Activated T-cell treated with anti-CD3 and anti-CD28 coated beads, Interleukin-2, amount 50 U/mL, for 72 hours (primary cell): ENCODE measurements at places on chromosomes 11 and 22.

GRCh38 chr22:19396934-19397733, 34.4 kb downstream of the HIRA start:
- no peaks in the 10 kb centered on the region for H3K27me3 ChIP-seq
- no peak overlapping the region for H3K4me3 ChIP-seq
- H3K36me3 ChIP-seq = peaks cover 3% of the 10 kb centered on the region
- no peak for DNase-seq

DNA sequence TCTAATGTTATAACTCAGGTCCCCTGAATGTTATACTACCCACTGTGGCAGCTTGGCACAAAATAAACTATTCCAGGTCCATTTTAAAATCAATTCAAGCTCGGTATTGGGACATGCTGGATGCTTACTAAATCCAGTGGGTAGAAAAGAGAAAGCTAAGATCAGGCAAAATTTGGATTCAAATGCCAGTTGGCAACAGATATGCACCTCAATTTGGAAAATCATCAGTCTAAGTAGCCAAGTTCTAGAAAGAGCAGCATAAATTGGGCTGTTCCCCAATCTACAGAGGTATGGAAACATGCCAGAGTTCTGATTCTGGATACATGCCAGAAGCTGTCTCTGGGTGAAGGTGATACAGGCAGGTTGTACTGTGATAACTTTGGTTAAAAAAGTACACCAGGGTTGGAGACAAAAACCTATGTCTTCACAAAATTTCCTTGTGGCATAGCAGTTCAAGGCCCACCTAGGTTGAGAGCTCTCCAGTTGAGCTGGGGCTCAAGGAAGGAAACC, 427.8 kb downstream of the LRRC4C start:
- H3K4me1 ChIP-seq = no peaks in the 10 kb centered on the region
- no peak for DNase-seq
- no peak overlapping the region for H3K27ac ChIP-seq
- H3K27me3 ChIP-seq = no peaks in the 10 kb centered on the region

DNA sequence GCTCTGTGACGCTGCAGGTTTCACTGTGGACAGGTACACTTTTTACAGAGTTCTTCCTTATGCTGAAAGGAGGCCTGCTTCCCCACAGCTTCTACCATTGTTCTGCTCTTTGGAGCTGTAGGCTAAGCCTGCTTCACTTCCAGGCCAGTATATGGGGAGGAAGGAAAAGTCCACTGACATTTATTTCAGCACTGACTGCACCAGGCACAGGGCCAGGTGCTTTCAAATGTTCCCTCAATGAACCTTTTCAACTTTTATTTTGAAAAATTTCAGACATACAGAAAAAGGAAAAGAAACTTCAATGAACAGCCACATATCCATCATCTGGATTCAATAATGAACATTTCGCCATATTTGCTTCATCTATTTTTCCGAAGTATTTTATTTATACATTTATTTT, 22.0 kb downstream of the POU2F3 start:
- H3K27ac ChIP-seq = no peak overlapping the region
- no peak overlapping the region for H3K4me3 ChIP-seq
- DNase-seq = no peak
- peaks cover 69% of the 10 kb centered on the region for H3K27me3 ChIP-seq

DNA sequence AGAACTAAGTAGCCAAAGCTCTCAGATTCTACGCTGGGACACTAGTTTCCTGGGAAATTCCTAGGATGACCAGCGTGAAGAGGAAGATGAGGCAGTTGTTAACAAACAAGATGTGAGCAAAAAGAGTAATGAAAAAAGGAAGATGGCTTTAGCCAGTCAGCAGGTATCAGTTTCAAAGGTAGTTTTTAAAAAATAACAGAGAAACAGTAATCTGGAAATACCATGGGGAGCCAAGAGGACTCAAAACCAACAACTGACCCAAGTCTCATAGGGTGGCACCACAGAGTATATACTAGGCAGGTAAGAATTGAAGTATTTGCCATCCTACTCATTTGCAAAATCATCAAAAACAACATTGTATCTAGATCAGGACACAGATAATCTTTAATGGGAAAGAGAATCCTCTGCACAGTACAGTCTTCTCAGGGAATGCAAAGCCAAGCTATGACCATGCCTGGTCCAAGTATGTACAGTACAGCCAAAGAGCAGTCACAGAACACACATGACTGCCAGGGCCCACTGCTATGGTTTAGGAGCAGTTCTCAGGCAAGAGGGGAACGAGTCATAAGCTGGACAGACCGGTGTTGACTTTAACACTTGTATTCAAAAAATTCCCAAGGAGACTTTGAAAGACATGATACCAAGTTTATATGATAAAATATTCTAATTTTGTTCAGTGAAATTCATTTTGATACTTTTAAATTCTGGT, 20.6 kb downstream of the MSANTD4 start:
- no peak overlapping the region for H3K27ac ChIP-seq
- no peaks in the 10 kb centered on the region for H3K27me3 ChIP-seq
- H3K36me3 ChIP-seq = peaks cover 45% of the 10 kb centered on the region
- DNase-seq = no peak

DNA sequence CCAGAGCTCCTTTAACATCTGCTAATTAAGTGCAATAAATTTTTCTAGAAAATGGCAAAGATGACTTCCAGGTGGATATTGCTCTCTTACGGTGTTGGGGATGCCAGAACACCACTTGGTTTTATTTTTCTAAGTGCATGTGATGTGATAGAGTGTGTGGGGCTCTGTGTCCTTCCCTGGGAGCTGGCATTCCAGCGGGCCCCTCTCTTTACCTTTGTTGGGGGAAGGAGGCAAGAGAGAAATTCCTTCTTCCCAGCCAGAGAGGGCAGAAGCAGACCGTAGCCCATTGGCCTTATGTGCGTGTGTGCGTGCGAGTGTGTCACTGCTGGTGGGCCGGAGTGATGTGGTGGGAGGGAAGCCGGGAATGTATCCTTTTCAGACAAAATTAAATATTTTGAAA, 17.2 kb downstream of the TEF start:
- H3K27ac ChIP-seq = no peak overlapping the region
- H3K27me3 ChIP-seq = no peaks in the 10 kb centered on the region
- H3K36me3 ChIP-seq = no peaks in the 10 kb centered on the region
- no peak for DNase-seq
- H3K4me3 ChIP-seq = no peak overlapping the region
- H3K4me1 ChIP-seq = peaks cover 5% of the 10 kb centered on the region

- no peaks in the 10 kb centered on the region for H3K27me3 ChIP-seq
- H3K36me3 ChIP-seq = peaks cover 1% of the 10 kb centered on the region
- DNase-seq = peak; percentile 24
- H3K4me1 ChIP-seq = peaks cover 62% of the 10 kb centered on the region
- peak overlapping the region; percentile 82 for H3K4me3 ChIP-seq
- peak overlapping the region; percentile 74 for H3K27ac ChIP-seq
These were observed 668 bp downstream of the MADD start for GRCh38 chr11:47270331-47271271.

DNA sequence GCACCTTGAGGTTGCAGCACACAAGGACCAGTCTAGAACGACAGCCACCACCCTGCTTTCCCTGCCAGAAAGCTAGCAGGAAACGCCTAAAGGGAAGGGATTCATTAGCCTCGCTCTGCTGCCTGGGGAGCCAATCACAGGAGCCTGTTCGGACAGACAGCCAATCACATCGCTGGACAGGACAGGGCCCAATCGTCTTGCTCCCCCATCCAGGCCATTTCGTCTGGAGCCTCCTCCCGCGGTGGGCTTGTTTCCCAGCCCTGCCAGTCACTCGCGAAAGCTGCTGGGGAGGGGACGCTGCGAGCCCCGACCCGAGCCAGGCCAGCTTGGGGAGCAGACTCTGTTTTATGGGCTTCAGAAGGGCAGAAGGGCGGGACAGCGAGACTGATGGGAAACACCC, 79.8 kb upstream of the NCAM1 start:
- H3K27ac ChIP-seq = no peak overlapping the region
- H3K4me3 ChIP-seq = no peak overlapping the region
- no peaks in the 10 kb centered on the region for H3K4me1 ChIP-seq
- no peaks in the 10 kb centered on the region for H3K36me3 ChIP-seq
- DNase-seq = no peak
- H3K27me3 ChIP-seq = peaks cover 4% of the 10 kb centered on the region

- H3K4me3 ChIP-seq = no peak overlapping the region
- no peaks in the 10 kb centered on the region for H3K4me1 ChIP-seq
- H3K27me3 ChIP-seq = no peaks in the 10 kb centered on the region
- peaks cover 1% of the 10 kb centered on the region for H3K36me3 ChIP-seq
These were observed 583.3 kb upstream of the TENM4 start for GRCh38 chr11:80024119-80024518.

GRCh38 chr11:104442321-104442720, 278.4 kb upstream of the PDGFD start:
- peaks cover 6% of the 10 kb centered on the region for H3K27me3 ChIP-seq
- H3K4me3 ChIP-seq = no peak overlapping the region
- no peak for DNase-seq
- no peaks in the 10 kb centered on the region for H3K36me3 ChIP-seq

- DNase-seq = no peak
- no peaks in the 10 kb centered on the region for H3K27me3 ChIP-seq
- no peak overlapping the region for H3K4me3 ChIP-seq
- no peaks in the 10 kb centered on the region for H3K36me3 ChIP-seq
- peaks cover 24% of the 10 kb centered on the region for H3K4me1 ChIP-seq
These were observed 16.7 kb upstream of the POU2AF1 start for GRCh38 chr11:111395749-111396148.

DNA sequence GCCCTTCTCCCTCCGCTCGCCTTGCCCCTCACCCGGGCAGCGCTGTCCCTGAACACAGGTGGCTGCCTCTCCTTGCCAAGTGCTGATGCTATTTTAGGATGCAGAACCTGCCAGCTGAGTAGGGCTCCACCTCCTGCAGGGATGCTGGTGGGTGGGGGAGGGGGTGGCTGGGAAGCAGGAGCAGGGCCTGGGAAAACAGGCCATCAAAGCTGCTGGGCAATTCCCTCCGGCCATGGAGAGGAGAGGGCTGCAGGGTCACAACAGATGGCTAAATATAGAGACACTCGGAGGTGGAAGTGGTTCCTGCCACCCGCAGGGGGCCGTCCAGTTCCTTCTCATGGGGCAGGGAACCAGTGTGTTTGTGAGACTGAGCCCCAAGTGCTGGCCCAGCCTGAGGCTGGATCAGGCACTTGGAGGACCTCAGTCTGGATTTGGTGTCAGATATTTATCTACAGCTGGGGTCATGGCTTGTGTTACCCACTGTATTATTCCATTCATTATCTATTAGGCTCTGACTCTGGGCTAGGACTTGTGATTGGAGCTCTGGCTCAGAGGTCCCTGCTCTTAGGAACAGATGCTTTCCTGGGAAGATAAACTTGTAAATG, 59.6 kb downstream of the LRRC32 start:
- no peak overlapping the region for H3K4me3 ChIP-seq
- no peak overlapping the region for H3K27ac ChIP-seq
- no peaks in the 10 kb centered on the region for H3K36me3 ChIP-seq
- no peaks in the 10 kb centered on the region for H3K4me1 ChIP-seq
- DNase-seq = no peak

DNA sequence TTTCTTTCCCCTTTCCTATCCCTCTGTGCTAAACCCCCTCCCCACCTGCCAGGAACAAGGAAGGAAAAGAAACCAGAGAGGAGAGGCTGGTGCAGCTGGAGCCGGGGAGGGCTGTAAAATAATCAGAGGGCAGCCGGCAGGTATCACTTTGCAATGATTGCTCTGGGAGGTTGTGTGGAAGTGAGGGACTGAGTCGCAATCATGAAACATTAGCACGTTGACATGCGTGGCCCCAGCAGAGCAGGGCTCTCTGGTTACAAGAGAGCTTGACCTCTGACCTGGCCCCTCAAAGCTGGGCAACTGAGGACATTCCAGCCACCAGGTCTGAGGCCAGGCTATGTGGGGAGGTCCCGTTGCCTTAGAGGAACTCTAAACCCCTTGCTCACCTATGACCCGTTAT, 170.8 kb upstream of the BDNF start:
- no peak for DNase-seq
- no peaks in the 10 kb centered on the region for H3K4me1 ChIP-seq
- no peaks in the 10 kb centered on the region for H3K27me3 ChIP-seq
- no peak overlapping the region for H3K27ac ChIP-seq
- no peaks in the 10 kb centered on the region for H3K36me3 ChIP-seq

DNA sequence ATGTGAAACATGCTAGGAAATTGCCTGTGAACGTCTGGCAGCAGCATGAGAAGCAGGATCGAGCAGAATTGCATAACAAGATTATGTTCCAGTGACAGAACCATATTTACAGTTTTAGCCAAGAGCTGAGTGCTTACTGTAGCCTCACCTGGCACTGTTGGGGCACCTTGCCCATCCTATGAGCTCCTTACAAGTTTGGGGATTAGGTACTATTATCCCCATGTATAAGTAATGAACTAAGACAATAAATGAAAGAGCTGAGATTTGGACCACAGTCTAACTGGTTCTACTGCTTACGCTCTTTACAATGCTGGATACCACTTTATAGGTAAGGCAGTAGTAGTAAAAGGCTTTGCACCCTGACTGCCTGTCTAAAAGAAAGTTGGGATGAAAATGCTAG, 17.1 kb upstream of the PATE1 start:
- no peaks in the 10 kb centered on the region for H3K4me1 ChIP-seq
- DNase-seq = no peak

- H3K36me3 ChIP-seq = peaks cover 4% of the 10 kb centered on the region
- H3K27me3 ChIP-seq = peaks cover 28% of the 10 kb centered on the region
- no peaks in the 10 kb centered on the region for H3K4me1 ChIP-seq
- H3K27ac ChIP-seq = no peak overlapping the region
These were observed 1252.7 kb downstream of the BRD1 start for GRCh38 chr22:48574776-48575617.

DNA sequence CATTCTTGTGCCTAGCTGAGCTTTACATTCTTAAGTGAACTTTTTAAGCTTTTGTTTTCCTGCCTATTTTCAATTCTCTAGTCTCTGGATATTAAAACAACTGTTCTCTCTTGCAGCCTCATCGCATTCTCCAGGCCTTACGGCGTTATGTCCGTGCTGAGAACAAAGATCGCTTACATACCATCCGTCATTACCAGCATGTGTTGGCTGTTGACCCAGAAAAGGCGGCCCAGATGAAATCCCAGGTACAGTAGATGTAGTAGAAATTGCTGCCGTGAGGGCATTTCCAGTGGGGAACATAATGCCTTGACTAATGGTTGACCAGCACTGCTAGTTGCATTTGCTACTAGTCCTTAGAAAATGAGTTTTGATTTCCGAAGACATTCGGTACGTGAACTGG, 29.7 kb upstream of the ST14 start:
- no peak overlapping the region for H3K4me3 ChIP-seq
- no peak overlapping the region for H3K27ac ChIP-seq
- no peak for DNase-seq
- H3K36me3 ChIP-seq = no peaks in the 10 kb centered on the region

- DNase-seq = no peak
- no peaks in the 10 kb centered on the region for H3K27me3 ChIP-seq
- H3K36me3 ChIP-seq = no peaks in the 10 kb centered on the region
- H3K27ac ChIP-seq = no peak overlapping the region
- no peaks in the 10 kb centered on the region for H3K4me1 ChIP-seq
These were observed 451.3 kb upstream of the KIRREL3 start for GRCh38 chr11:127451861-127452260.

- no peak overlapping the region for H3K27ac ChIP-seq
- peaks cover 11% of the 10 kb centered on the region for H3K27me3 ChIP-seq
- no peak overlapping the region for H3K4me3 ChIP-seq
- no peaks in the 10 kb centered on the region for H3K4me1 ChIP-seq
- no peak for DNase-seq
- H3K36me3 ChIP-seq = no peaks in the 10 kb centered on the region
These were observed 99.6 kb upstream of the RTL6 start for GRCh38 chr22:44597616-44598015.

GRCh38 chr11:29333993-29334775, 682.6 kb downstream of the KCNA4 start:
- no peaks in the 10 kb centered on the region for H3K27me3 ChIP-seq
- H3K4me3 ChIP-seq = no peak overlapping the region
- H3K27ac ChIP-seq = no peak overlapping the region
- no peaks in the 10 kb centered on the region for H3K4me1 ChIP-seq
